NCI-H2081 treated with DMSO at 0.1 percent for 48 hours (cell line): ENCODE measurements at places on chromosomes 16 and 17.

DNA sequence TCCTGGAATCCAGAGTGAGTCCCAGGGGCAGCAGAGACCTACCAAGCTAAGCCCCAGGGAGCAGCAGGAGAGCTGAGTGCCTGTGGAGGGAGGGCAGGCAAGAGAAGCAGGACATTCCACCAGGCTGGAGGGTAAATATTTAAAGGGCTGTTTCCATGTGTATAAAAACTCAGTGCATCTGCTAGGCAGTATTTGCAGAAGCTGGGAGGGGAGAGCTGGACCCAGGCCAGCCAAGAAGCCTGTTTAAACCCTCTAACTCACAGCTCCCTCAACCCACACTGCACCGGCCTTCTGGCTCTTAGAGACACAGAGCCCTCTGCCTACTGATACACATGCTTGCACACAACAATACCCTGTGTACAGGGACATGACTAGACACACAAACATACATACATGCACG, 22.5 kb upstream of the TMEM132E start:
- DNase-seq, result no peak

DNA sequence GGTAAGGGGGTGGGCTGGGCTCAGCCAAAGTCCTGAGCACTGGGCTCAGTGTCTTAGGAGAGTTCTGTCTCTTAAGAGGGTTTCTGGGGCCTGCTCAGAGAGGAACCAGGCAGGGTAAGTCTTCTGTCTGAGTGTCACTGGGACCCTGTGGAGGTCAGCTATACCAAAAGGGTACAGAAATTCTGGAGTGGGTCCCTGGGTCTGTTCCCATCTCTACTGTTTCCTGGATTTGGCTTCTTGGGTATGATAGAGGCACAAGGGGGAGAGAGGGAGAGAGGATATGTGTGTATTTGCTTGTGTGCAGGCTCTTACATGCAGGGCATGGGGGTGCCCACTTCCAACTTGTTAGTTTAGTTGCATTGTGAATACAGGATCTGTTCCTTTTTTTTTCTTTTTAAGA, 1.6 kb downstream of the E2F4 start:
- no peak for DNase-seq

DNA sequence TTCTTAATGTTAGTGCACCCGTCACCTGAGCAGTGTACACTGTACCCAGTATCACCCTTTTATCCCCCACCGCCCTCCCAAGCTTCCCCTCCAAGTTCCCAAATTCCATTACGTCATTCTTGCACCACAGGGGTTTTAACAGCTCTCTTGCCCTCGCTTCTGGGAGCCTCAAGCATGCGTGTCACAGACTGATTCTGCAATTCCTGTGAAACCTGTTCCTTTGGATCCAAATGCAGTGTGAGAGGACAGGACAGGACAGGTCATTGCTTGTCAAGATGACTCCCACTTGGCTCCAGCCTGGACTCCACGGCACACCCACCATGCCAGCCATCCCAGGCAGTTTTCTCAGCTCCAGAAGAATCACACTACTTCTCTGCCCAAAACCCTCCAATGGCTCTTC, 44.1 kb downstream of the CYB5D2 start:
- no peak for DNase-seq

DNA sequence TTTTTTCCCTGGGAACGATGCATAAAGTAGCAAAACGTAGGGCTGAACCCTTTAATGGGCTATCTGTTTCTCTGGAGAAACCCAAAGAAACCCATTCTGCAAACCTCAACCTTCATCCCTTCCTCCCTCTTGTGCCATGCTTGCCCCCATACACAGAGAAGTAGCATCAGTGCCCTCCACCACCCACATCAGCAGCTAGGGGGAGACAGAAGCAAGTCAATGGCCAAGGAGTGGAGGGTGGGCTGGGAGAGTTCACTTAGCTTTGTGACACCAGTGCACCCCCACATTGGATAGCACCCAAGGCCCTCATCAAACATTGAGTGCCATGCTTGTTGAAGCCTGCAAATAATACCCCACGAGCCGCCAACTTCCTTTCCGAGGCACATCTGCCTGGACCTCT, 282.4 kb downstream of the ABCC12 start:
- DNase-seq, result no peak

DNA sequence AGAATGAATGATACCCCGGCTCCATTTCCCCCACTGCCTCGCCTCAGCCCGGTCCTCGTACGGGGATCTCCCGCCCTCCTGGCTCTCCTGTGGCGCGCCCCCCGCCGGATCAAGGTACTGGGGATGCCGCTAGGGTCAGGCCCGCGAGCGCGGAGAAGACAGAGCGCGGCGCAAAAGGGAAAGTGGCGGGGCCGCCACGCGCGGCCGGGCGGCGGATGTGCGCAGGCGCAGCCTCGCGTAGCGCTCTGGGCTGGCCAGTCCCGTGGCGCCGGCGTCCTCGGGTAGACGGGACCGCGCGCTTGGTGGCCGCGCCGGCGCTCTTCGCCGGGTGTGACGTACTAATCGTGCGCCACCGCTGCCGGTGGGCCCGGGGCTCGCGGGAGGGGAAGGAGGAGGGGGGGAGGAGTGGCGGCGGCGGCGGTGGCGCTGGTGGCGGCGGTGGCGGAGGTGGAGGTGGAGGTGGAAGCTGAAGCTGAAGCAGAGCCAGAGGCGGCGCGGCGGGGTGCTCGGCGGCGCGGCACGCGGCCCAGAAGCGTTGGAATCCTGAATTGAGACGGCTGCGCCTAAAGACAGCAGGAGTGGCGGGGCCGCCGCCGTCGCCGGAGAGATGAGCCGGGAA, at the start of gene SENP3:
TSS of gene SENP3 (plus strand) at position 331 of the 619 bp plus-strand sequence. CDS start 1,158 bp downstream, outside the sequence.
- DNase-seq, result no peak

DNA sequence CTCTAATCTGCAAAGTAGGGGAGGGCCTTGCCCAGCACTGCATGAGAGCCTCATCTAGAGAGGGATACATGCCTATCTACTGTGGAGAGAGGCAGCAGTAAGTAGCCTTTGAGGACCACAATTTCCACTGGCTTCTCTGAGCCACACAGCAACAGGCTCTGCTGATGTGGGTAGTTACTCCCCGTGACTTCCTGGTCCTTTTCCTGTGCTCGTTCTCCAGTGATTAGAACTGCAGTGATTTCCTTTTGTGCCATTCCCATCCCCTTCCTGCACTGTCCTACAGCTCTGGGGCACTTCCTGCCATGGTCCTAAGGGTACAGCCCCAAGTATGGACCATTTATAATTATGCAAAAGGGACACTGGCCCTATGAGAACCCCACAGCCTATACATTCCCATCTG, 3.0 kb downstream of the PLSCR3 start:
- DNase-seq, result no peak

DNA sequence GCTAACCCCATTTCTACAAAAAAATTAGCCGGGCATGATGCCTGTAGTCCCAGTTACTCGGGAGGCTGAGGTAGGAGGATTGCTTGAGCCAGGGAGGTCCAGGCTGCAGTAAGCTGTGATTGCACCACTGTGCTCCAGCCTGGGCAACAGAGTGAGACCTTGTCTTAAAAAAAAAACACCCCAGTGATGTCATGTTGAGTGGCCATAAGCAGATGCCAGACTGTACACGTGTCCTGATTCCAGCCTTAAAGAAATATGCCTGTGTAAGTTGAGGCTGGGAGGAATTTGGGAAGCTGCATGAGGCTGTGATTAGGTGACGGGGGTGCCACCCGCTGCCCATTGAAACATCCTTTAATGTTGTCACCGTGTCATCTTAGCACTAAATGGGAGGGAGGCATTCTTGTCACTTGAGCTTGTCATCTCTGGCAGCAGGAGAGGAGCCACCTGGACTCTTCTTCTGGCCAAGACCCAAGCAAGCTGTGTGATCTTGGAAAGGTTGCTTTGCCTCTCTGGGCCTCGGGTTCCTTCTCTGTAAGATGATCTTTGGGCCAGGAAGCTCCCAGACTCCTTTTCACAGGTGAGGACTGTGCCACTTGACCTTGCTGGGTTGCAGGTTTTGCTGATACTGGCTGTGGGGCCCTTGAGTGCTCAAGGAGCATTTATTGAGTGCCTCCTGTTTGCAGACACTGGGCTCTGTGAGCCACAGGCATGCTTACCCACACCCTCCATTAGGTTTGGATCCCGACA, 98.3 kb upstream of the CIBAR2 start:
- no peak for DNase-seq

DNA sequence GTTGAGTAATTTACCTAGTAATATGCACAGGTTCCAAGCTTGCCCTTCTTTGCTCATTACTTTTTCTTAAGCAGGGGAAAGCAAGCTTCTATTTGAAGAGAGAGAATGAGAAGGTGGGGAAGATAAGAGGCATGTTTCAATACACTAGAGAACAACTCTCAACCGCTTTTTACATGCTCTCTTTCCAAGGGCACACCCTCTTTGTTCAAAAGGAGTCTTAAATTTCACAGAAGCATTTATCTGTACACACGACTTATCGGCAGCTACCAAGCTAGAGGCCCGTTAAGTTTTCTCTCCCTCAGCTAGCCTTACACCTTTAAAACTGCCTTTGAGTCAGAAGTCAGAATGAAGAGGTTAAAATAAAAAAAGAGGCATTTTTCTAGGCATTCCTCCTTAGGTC, 79.6 kb downstream of the STH start:
- DNase-seq, result no peak

DNA sequence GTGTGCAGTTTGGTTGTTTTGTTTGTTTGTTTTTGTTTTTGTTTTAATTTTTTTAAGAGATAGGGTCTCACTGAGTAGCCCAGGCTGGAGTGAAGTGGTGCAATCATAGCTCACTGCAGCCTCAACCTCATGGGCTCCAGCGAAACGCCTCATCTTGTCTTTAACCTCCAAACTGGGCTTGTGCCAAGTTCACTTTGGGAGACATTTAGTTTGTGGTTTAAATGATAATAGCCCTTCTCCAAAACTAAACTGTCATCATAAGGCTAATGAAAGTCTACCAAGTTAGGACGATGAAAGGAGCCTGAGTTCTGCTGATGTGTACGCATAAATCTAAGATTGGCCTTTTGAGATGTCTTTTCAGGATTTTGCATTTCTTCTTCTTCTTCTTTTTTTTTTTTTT, 6.5 kb upstream of the CARD14 start:
- DNase-seq, result no peak

- DNase-seq, result no peak
These were observed 2.6 kb downstream of the GPS2 start for GRCh38 chr17:7312432-7313087.

- DNase-seq, result no peak
These were observed 54.5 kb downstream of the GTF3C1 start for GRCh38 chr16:27495191-27495590.

GRCh38 chr17:15379659-15380058, 38.3 kb upstream of the TEKT3 start:
- no peak for DNase-seq

DNA sequence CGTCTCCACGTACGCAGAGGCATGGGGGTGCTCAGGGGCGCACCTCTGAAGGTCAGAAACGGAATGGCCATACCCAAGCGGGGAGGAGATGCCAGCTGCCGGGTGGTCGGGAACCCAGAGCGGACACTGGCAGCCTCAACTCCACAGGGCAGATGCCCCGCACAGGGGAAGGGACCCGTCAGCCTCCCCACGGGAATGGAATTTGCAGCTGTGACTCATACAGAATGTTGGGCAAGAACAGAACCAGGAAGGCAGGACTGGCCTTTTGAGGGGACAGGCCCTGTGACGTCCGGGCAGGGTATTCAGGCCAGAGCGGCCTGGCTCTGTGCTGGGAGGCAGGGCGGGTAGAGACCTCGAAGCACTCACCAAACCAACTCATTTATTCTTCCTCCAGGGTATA, 7.5 kb downstream of the TK1 start:
- DNase-seq, result no peak

DNA sequence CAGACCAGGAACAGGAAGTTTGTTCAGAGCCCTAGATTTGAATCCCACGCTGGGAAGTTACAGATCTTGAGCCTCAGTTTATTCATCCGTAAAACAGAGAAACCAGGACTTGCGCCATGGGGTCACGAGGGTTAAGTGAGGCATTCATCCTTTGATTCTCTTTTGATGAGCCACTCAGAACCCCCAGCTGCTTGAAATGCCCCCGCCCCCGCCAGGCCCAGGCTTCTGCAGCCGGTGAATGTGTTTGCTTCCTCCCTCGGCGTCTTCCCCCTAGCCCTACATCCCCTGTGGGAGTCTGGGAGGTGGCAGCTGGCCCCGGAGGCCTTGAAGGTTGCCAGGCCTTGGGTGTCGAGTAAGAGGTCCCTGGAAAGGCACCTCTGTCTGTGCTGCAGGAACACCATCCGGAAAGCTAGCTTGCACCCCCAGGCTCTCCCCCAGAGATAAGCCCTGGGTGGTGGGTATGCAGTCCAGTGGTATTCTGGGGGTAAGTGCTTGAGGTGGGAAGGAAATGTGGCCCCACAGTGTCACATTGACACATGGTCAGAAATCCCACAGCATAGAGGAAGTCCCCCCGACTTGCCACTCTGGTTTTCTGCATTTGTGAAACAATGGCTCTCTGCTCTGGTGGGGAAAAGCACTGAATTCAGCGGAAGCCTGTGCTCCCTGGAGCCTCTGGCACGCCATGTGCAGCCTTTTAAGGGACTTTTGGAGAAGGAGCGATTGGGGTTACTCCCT, 14.9 kb downstream of the IRF8 start:
- no peak for DNase-seq

DNA sequence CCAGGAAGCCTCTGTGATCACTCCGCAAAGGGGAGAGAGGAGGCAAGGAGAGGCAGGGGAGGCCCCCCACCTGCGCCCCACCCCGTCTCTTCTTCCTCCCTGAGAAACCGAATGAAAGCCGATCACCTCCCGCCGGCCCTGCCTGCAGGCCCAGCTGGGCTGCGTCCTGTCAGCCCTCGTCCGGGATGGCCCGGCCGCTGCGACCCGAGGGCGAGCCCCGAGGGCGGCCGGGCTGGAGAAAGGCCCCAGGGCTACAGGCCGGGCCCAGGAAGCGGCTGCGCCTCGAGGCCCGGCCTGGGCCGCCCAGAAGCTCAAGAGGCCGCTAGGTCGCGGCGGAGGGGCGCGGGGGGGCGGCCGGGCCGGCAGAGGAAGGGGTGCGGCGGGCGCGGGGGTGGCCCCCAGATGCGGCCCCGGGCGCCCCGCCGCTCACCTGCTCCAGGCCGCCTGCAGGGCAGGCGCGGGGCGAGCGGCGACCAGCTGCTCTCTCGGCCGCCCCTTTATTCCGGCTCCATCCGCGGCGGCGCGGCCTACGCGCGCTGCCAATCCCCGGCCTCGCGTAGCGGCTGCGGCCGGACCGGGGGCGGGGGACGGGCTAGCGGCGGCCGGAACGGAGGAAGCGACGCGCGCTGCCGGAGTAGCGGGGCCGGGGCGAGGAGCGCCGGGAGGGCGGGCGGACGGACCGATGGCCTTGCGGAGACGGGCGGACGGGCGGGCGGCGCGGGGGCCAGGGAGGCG, at the start of gene ZNF319:
TSS of gene ZNF319 (minus strand) at position 702 of the 735 bp plus-strand sequence. CDS start 2,407 bp downstream, outside the sequence.
- DNase-seq, result no peak

GRCh38 chr17:77892469-77893143, 65.9 kb upstream of the TNRC6C start:
- DNase-seq, result no peak

DNA sequence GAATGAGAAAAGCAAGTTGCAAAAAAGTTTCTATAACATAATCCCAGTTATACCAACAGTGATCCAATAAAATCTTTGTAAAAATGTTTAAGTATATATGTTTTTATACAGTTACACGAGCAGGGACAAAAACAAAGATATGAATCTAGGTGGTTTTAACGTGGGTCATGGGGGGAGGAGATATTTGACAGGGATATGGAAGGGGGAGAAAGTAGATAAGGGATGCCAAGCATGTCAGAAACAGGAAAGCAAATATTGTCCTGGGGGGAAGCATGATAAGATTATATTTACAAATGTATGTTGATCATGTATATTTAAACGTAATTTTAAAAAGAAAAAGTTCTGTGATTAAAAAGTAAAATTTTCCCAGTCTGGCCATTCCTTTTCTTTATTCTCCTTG, 43.1 kb downstream of the TNRC6C start:
- no peak for DNase-seq
